ENCODE measurements at places on chromosomes 6 and 20.

DNA sequence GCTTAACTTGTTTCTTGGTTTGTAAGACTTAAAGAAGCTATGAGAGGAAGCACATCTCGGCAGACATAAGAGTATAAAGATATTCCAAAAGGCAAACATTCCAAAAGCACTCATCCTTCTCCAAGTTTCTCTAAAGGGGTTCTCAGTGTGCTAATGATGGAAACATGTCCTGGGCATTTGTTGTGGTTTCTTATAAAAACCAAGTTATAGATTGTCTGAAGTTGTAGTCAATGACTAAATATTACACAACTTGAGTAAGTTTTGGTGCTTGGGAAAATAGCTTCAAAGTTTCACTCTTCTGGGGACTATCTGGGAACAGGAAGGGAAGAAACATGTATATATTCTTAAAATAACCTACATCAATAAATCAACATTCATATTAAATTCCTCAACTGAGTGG, 128.3 kb upstream of the TBX18 start:
- DNase-seq, result no peak

GRCh38 chr20:52469128-52469527, 277.5 kb upstream of the ZFP64 start:
- no peak for DNase-seq

GRCh38 chr6:149492798-149493343, 8.1 kb upstream of the ZC3H12D start:
- no peak for DNase-seq

DNA sequence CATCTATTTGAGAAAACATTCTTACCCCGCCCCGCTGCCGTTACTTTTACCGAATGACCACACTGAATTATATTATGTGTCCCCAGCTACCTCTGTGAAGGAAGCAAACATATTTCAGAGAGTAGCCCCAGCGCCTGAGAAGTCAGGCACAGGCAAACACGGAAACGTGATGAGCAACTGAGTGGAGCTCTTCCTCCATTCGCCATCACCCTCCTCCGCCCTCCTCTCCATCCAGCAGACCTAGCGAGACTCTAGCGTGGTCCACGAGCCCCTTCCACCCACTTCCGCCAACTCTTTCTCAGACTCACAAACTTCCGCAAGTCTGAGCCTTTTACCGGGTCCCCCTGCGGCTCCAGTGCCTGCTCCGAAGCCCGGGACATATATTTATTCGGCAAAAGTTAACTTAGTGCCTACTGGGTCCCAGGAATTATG, 582 bp downstream of the SNRPB start:
- DNase-seq, result no peak

DNA sequence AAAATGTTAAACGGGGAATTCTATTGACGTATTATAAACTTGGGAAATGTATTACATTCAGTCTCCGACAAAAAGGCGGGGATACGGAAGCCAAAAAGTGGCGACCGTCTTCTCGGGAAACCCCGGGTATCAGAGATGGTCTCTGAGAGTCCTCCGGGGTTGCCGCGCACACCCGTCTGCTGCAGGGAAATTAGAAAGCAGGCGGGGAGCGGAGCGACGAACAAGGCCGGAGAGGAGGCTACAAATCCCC, 1.5 kb downstream of the SALL4 start:
- DNase-seq, result no peak

- no peak for DNase-seq
Observed at GRCh38 chr20:137668-138490, 4.5 kb upstream of the DEFB126 start.

GRCh38 chr6:159682810-159683209, 10.2 kb downstream of the SOD2 start:
- no peak for DNase-seq

- no peak for DNase-seq
Observed at GRCh38 chr20:38497246-38497935, 24.7 kb downstream of the RALGAPB start.

DNA sequence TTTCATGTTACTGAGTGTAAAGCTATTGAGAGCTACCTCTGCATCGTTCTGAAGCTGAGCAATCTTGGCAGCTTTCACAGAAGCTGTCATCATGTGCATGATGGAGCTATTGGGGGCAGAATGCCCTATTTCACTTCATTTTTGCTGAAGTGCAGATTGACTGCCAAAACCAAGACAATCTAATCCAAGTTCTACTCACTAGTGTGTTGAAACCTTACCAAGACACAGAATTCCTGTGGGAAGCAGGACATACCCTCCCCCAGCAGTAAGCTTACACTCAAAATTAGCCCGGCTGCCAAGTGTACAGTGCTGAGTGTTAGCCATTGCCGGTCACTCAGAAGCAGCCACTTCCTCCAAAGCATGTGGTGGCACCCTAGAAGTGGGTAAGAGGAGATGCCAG, 177.3 kb upstream of the TENT5A start:
- DNase-seq, result no peak

DNA sequence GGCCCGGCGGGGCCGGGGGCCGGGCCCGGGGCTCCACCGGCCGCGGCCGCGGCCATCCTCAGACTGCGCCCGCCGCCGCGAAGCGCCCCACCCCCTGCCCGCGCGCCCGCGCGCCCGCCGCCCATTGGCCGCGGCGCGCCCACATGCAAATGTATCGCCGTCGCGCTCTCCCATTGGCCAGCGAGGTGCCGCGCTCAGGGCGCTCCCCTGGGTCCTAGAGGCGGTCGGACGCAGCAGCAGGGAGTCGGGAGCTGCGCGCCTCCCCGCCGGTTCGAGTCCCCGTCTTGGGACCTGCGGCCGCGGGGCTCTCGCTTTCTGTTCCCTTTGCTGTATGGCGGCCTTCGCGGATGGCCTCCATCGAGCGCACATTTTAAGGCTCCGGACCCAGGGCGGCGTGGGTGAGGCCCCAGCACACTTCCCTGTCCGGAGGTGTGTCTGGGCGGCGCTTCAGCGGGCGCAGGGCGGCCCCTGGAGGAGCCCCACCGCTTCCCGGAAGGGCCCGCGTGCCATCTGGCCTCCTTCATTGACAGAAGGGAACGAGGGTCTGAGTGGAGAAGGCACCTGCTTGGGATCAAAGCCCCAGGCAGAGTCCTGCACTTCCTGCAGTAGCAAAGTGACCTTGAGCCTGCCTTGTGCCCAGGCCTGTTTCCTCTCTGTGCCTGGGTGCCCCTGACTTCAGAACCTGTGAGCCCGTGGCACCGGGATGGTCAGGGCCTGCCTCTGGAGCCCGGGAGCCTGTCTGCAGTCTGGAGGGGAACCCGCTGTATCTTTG, at the start of gene CABLES2:
Gene CABLES2, minus strand, starts transcription at position 65 of the 772 bp plus-strand sequence. Its CDS starts 9 bp downstream, at position 56.
- peak; percentile 77 for DNase-seq

GRCh38 chr20:23497536-23497935, 6.6 kb downstream of the CST8 start:
- DNase-seq, result no peak

DNA sequence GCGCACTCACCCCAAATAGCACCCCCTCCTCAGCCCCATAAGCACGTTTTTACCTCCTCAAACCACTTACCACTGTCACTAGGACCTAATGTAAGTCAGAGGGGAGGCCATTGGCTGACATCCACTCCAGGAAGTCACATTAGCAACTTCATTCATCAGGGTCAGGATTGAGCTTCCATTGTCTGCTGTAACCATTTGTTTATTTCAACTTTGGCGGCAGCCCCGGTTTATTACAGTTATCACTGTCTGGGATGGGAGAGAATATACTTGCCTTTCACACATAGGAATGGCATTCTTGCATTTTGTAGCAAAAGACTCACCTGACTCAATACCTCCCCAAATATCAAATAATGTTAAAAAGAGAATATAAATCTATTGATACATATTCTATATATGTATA, 38.3 kb downstream of the MAFB start:
- no peak for DNase-seq

GRCh38 chr20:38610521-38610920, 8.9 kb downstream of the ARHGAP40 start:
- DNase-seq, result peak; percentile 16

- DNase-seq, result no peak
Observed at GRCh38 chr6:36671687-36672375, 6.7 kb upstream of the CDKN1A start.

DNA sequence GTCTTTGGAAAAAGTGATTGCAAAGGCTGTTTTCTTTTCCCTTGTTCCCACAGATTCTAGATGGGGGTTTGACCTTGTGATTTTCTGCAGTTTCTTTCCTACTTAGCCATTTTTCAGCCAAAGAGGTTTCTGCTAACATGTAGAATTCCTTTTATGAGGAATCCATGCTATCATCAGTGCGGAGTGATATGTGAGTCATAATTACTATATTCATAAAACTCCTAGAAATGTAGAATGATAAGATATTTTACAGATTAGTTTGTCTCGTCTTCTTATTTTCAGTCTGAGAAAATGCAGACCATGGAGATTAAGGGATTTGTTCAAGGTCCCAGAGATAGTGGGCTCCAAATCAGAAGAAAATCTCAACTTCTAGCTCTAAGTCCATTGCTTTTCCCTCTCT, 98.6 kb downstream of the KCNQ5 start:
- no peak for DNase-seq

DNA sequence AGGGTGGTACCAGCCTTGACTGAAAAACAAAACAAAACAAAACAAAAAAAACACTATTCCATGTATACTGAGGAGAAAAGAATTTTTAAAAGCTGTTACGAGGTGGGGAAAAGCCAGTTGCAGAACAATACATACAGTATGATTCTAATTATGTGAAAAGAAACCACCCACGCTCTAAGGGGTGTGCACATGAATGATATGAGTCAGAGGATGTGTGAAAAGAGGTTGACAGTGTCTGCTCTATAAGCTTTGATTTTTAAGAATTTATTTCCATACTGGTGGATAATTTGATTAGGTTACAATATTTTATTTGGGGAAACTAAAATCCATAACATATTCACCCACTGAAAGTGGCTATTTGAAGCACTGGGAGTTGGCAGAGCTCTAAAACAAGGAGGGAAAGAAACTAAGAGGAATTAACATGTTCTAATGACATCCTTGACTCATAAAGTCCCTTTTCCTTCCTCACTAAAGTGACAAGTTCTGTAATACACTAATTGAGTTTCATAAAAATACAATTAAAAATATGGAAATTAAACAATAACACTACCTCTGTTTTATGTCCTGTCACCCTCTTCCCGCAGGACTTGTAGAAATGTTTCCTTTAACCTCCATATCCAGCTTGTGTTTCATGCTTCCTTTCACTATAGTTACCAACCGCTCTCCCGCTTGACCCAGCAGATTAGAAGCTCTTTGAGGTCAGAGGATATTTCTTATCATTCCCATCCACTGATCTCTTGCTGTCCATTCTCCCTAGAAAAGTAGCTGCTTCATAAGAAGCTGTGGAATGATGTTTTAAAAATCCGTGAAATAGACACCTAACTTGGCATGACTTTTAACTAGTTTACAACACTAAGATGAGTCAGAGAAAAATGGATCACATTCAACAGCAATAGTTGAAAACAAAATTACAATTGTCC, 118.6 kb upstream of the CCDC28A start:
- peak; percentile 12 for DNase-seq

DNA sequence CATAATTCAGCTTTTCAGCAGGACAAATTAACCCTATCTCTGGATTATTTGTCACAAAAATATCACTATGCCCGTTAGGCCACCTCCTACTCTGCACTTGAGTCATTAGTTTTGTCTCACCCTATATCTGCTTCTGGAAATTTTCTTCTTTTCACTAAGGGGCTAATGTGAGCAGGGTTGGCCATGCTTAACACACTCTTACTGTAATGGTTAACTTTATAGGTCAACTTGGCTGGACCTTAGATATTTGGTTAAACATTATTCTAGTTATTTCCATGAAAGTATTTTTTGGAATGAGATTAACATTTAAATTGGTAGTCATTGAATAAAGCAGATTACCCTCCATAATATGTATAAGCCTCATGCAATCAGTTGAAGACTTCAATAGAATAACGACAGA, 394.6 kb upstream of the PTCHD4 start:
- no peak for DNase-seq

DNA sequence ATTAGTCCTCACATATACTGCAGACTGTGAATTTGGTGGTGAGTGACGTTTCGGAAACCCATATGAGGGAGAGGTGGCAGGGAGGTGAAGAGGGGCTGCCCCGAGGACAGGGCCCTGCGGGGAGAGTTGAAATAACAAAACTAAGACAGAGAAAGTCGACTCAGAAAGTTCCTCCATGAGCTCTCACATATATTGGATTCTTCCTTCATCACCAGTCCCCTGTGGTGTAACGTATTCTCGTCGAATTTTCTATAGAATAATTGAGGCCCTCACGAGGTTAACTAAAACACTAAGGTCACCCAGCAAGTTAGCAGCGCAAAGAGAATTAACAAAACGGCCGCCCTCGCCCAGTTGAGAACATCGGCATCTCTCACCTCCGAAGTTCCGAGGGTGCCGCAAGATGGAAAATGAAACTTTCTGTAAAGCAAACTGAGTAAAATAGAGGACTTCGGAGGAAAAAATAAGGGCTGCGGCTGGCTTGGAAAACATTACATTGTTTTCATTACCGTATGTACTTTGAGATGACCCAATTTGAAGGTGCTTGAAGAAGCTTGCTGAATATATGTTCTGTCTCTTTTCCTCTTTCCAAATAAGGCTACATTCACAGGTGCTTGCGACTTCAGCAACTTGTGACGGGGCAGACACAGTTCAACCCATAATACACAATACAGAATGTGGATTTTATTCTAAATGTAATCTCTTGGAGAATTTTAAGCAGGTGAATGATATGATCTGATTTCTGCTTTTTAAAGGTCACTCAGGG, 490.9 kb upstream of the JARID2 start:
- no peak for DNase-seq

DNA sequence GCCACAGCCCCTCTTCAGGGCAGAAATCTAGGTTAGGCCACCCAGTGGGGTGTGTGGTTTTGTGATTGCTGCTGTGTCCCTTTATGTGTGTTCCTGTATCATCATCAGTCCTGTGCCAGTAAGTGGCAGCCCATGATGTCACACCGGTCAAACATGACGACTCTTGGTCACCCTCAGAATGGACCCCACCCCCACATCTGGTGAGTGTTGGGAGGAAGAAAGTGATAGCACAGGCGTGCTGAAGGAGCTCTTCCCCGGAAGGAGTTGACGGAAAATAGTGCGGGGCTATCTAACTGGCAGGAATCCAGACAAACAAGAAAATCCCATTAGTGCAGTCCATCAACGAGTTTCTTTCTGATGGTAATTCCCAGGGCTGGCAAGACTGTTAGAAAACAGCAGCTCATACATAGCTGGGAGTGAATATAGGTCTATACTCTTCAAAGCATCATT, 33.4 kb upstream of the IL17A start:
- no peak for DNase-seq

- DNase-seq, result no peak
Observed at GRCh38 chr20:43529457-43530153, 22.1 kb downstream of the L3MBTL1 start.

Data from epithelial cell of prostate (primary cell).